ENCODE measurements at places on chromosomes 5 and 9. TPM values are rescaled to one million over a fixed set of nuclear protein-coding genes. Genes with fewer than 3 reads are reported as not detected.

Gene GCNT1
- total RNA-seq: 8.5 TPM

DNA sequence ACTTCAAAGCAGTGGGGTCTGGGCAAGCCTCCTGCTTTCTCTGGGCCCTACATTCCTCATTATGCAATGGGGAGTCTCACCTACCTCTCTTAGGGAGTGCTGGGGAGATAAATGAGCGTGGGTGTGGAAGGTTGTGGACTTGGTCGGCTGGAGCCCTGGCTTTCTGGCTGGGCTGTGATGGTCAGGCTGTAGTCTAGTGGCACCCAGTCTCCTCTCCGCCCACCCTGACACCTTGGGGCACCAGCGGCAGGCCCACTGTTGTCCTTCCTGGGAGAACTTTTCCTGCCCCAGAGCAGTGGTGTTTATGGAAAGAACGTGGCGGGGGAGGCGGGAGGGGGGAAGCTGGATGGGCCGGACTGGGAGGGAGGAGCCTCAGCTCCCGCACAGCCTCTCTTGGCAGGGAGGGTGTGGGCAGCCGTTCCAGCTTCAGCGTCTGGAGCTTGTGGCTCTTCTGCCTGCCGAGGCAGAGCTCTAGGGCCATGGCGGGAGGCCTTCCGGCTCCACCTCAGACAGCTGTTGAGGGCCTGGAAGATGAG lies 4.1 kb downstream of the PTGS1 start:
- H3K27me3 ChIP-seq: peaks cover 4% of the 10 kb centered on the region
- no peak overlapping the region for H3K27ac ChIP-seq
- peaks cover 12% of the 10 kb centered on the region for H3K4me1 ChIP-seq
- H3K4me3 ChIP-seq: no peak overlapping the region

Gene CD72
- total RNA-seq: 3.0 TPM

- no peak overlapping the region for H3K4me3 ChIP-seq
- no peak overlapping the region for H3K27ac ChIP-seq
- no peak for DNase-seq
- H3K4me1 ChIP-seq: no peaks in the 10 kb centered on the region
Measured at GRCh38 chr5:15183520-15183919, 311.9 kb upstream of the ANKH start.

Gene HDHD3
- total RNA-seq: 10.4 TPM

GRCh38 chr5:64690417-64691151 lies at the start of gene SHISAL2B:
Gene SHISAL2B (plus strand): TSS chr5:64690503. CDS start chr5:64690624, 121 bp downstream.
- H3K4me3 ChIP-seq: no peak within 1 kb of the TSS
- no peak for DNase-seq
- no peak within 1 kb of the TSS for H3K27ac ChIP-seq
- peaks cover 11% of the 10 kb centered on the region for H3K4me1 ChIP-seq

Gene PHF24
- 0.23 TPM for total RNA-seq

DNA sequence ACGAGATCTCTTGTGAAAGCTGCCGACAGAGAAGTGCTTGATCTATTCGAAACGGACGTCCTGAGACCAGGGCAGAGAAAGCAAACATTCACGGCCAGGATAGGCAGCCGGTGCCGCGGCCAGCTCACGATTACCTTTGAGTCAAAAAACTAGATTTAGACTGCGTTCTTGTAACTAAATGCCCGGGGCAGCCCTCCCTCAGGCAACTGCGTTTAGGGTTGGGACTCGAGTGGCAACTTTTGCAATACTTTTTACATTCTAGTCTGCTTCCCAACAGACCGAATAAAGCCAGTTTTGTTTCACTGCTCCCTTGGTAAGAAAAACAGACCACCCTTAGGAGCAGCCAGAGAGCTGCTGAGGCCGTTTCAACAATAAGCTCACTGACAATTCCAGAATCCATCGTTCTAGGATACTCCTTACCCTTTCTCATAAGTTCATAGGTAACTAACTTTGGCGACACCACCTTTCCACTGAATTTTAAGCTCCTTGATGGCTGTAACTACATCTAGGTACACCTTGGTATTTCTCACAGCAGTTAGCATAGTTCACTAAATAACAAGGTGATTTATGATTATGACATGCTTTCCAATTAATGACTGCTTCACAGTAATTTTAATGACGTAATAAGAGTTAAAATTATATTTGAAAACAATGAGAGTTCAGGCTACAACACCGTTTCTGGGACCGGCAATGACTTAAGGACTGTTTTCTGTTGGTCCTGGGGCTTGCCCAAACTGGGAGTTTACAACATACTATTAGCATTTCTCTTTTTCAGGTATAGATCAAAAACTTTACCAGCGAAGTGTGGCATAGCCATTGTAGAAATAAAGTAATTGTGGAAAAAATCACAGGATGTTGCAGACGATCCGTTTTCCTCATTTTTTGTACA lies 899 bp upstream of the RAPGEF6 start:
- H3K27me3 ChIP-seq: no peaks in the 10 kb centered on the region
- H3K4me1 ChIP-seq: peaks cover 24% of the 10 kb centered on the region
- DNase-seq: no peak
- H3K36me3 ChIP-seq: no peaks in the 10 kb centered on the region
- H3K4me3 ChIP-seq: peak overlapping the region; percentile 85

Gene TMEM174
- total RNA-seq: not detected

Gene SLCO4C1
- 36.9 TPM for total RNA-seq

Gene SH3GLB2
- 88.4 TPM for total RNA-seq

- H3K27ac ChIP-seq: no peak overlapping the region
- peaks cover 4% of the 10 kb centered on the region for H3K4me1 ChIP-seq
- no peaks in the 10 kb centered on the region for H3K36me3 ChIP-seq
- H3K27me3 ChIP-seq: no peaks in the 10 kb centered on the region
- peak; percentile 64 for DNase-seq
Measured at GRCh38 chr9:114285166-114285867, 37.6 kb upstream of the ORM1 start.

Gene PCAT7
- total RNA-seq: 0.35 TPM

Gene NOXA1
- 6.5 TPM for total RNA-seq

DNA sequence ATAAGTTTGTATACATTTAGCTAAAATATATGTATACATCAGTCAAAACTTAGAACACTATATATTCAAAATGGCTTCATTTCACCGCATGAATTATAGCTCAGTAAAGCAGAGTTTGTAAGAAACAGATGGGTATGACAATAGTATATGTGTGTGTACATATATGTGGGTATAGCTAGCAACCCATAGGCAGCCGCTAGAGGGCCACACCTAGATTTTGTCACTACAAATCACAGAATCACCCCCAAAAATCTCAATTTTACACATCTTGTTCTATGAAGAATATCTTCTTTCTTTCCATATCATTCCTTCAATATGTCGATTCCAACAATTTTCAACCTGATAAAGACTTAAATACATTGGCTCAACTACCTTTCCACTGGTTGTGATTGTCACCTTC lies 357.8 kb upstream of the CCNG1 start:
- H3K4me3 ChIP-seq: no peak overlapping the region
- DNase-seq: no peak
- no peaks in the 10 kb centered on the region for H3K36me3 ChIP-seq
- no peak overlapping the region for H3K27ac ChIP-seq
- no peaks in the 10 kb centered on the region for H3K4me1 ChIP-seq

Gene DMGDH
- total RNA-seq: 0.78 TPM

GRCh38 chr5:33978306-33978705 lies 6.2 kb downstream of the SLC45A2 start:
- no peak for DNase-seq
- H3K36me3 ChIP-seq: no peaks in the 10 kb centered on the region
- no peak overlapping the region for H3K27ac ChIP-seq
- no peak overlapping the region for H3K4me3 ChIP-seq
- H3K27me3 ChIP-seq: no peaks in the 10 kb centered on the region

GRCh38 chr9:104177003-104177611 lies 83.0 kb downstream of the SMC2 start:
- H3K36me3 ChIP-seq: no peaks in the 10 kb centered on the region
- DNase-seq: no peak

Gene PDZD2
- 70.9 TPM for total RNA-seq

Gene FOXD4L6
- total RNA-seq: not detected

GRCh38 chr9:77725046-77725694 lies 77.0 kb upstream of the GNA14 start:
- no peak for DNase-seq
- H3K36me3 ChIP-seq: peaks cover 42% of the 10 kb centered on the region
- H3K27me3 ChIP-seq: no peaks in the 10 kb centered on the region
- no peaks in the 10 kb centered on the region for H3K4me1 ChIP-seq

DNA sequence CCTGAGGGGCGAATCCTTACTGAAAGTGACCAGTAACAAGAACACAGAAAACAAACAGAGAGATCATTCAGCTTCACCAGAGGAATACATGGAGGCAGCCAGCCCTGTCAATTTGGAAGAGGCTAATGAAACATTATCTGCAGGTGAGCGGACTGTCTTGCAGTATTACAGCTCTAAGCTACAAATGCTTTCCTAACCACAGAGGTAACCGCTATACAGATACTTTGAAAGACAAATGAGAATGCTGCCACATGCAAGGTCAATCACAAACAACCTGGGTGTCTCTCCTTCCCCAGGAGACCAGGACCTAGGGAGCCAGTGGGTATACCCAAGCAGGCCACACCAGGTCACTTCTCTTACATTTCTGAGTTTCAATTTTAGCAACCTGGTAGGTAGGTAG lies 30.2 kb downstream of the EFNA5 start:
- no peak for DNase-seq
- H3K27me3 ChIP-seq: no peaks in the 10 kb centered on the region
- no peak overlapping the region for H3K4me3 ChIP-seq
- H3K36me3 ChIP-seq: no peaks in the 10 kb centered on the region

Gene CDH9
- total RNA-seq: not detected

DNA sequence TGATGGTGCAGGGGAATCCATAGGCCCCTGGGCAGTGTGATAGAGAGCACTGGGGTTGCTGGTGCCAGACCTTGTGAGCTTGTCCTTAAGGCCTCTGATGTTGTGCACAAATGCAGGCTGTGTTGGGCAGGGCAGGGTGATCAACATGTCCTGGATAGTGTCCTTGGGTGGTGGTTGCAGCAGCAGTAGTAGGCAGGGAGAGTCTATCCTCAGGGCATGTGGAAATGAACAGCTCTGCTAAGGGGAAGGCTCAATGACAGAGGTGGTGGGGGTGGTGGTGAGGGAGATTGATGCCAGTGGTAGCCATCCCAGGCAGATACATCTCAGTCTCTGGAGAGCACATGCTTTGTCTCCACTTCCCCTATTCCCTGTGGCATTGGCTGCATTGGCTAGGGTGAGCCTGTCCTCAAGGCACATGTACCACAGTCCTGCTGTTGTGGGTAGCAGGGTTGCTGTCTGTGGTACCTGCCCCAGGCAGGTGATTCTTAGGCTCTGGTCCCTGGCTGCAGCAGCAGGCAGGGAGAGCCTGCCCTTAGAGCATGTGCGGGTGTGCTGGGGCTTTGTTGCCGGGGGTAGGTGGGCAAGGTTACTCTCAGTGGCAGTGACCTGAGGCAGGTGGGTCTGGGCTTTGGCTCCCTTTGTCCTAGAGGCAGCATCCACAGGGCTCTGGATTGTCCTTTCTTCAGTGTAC lies 111.1 kb downstream of the WDR70 start:
- H3K4me3 ChIP-seq: no peak overlapping the region
- H3K27ac ChIP-seq: no peak overlapping the region
- H3K27me3 ChIP-seq: no peaks in the 10 kb centered on the region
- no peak for DNase-seq
- H3K36me3 ChIP-seq: no peaks in the 10 kb centered on the region
- no peaks in the 10 kb centered on the region for H3K4me1 ChIP-seq

GRCh38 chr5:32387211-32387610 lies 57.3 kb downstream of the ZFR start:
- no peaks in the 10 kb centered on the region for H3K4me1 ChIP-seq
- DNase-seq: no peak
- no peaks in the 10 kb centered on the region for H3K27me3 ChIP-seq
- H3K36me3 ChIP-seq: peaks cover 97% of the 10 kb centered on the region
- no peak overlapping the region for H3K27ac ChIP-seq

- no peaks in the 10 kb centered on the region for H3K4me1 ChIP-seq
- no peak overlapping the region for H3K27ac ChIP-seq
- H3K4me3 ChIP-seq: no peak overlapping the region
- peaks cover 3% of the 10 kb centered on the region for H3K27me3 ChIP-seq
Measured at GRCh38 chr5:50984640-50985039, 318.2 kb downstream of the PARP8 start.

Data from upper lobe of right lung (tissue), 1 donor.